ENCODE measurements at places on chromosomes 5 and 9. TPM values are rescaled to one million over a fixed set of nuclear protein-coding genes. Genes with fewer than 3 reads are reported as not detected.

The SCGB3A2 gene
- not detected for total RNA-seq

The CAVIN4 gene
- 0.84 TPM for total RNA-seq

The FOXD4L4 gene
- total RNA-seq = not detected

The TAF11L5 gene
- not detected for total RNA-seq

The IL31RA gene
- total RNA-seq = 0.23 TPM

The FGF18 gene
- total RNA-seq = not detected

DNA sequence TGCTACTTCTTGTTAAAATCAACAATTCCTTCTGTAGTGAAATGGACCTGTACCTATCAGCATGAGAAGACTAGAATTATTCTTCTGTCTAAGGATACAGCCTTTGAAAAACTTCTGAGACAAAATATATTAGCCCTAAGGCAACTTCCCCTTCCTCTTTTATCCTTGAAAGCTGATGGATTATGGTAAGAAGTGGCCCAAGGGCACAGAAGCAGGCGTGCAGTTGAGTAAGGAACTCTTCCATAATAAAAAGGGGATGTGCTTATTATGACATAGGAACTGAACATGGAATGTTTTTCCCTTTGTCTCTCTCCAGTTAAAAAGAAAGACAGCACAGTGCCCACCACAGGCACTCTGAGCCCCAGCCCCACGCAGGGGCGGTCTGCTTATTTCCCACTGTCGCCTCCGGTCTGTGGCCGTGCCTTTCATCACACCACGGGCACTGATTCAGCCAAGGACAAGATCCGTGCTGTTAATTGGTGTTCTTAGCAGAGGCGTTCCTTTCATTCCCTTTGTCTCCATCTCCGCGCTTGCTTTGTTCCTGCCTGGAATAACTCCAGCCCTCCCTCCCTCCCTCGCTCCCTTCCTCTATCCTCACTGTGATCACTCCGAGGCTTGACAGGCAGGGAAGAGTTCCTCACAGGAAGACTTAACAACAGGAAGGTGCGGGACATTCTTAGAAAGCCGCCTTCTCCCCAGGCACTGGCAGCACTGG lies 135.9 kb upstream of the OTULINL start:
- H3K4me1 ChIP-seq = peaks cover 100% of the 10 kb centered on the region
- H3K27me3 ChIP-seq = peaks cover 26% of the 10 kb centered on the region
- DNase-seq = peak; percentile 56
- H3K36me3 ChIP-seq = peaks cover 52% of the 10 kb centered on the region

GRCh38 chr5:90379652-90380051 lies 29.9 kb downstream of the CETN3 start:
- no peak for DNase-seq
- no peak overlapping the region for H3K4me3 ChIP-seq
- H3K4me1 ChIP-seq = no peaks in the 10 kb centered on the region
- H3K27me3 ChIP-seq = peaks cover 8% of the 10 kb centered on the region
- H3K36me3 ChIP-seq = no peaks in the 10 kb centered on the region
- H3K27ac ChIP-seq = no peak overlapping the region

- peak; percentile 93 for DNase-seq
- peaks cover 68% of the 10 kb centered on the region for H3K4me1 ChIP-seq
- peak overlapping the region; percentile 97 for H3K27ac ChIP-seq
- peak overlapping the region; percentile 91 for H3K4me3 ChIP-seq
- H3K27me3 ChIP-seq = no peaks in the 10 kb centered on the region
Measured at GRCh38 chr5:55160493-55161209, 680 bp downstream of the GPX8 start.

DNA sequence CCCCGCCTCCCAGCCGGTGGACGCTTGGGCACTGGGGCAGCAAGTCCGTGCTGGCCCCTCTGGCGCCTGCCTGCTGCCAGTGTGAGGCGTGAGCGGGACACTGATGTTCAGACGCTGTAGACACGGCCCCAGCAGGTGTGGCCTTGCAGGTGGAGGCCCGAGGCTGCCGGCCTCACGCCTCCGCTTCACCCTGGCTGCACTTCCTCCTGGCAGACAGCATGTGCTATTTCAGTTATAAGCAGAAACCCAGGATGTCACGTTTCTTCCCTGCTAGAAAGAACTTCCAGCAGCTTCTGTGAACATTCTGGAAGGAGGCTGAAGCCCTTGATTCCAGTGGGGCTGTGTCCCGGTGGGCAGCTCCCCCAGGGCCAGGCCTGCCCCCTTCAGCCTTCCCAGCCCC lies 114.8 kb upstream of the FCN2 start:
- H3K36me3 ChIP-seq = peaks cover 37% of the 10 kb centered on the region
- peaks cover 20% of the 10 kb centered on the region for H3K4me1 ChIP-seq
- no peak for DNase-seq
- H3K27me3 ChIP-seq = peaks cover 42% of the 10 kb centered on the region
- H3K4me3 ChIP-seq = no peak overlapping the region

DNA sequence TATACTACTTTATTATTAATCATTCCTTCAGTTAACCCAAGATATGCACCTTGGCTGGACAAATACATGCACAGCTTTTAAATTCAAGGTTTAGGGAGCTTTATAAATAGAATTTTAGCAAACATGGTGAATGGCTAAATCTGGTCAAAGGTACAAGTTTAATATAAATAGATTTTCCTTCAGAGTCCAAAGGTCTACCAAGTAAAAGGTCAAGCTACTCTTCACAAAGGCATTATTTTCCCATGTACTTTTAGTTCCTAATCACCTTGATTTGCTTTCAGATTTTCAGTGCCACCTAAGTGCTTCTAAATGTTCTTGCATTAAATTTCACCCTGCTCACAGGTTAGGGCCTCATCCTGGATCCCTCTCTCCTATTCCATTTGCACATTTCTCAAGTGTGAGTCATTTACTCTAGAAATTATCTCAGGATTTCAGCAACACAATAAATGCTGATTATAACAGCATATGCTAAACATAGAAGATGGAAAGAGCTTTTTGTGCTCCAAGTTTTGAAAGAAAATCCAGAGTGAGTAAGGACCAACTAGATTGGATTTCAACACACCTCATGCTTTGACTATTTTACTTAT lies 459.4 kb upstream of the ITGA1 start:
- DNase-seq = no peak
- no peaks in the 10 kb centered on the region for H3K36me3 ChIP-seq
- H3K27me3 ChIP-seq = no peaks in the 10 kb centered on the region
- H3K4me3 ChIP-seq = no peak overlapping the region
- no peak overlapping the region for H3K27ac ChIP-seq

- H3K27me3 ChIP-seq = no peaks in the 10 kb centered on the region
- no peaks in the 10 kb centered on the region for H3K4me1 ChIP-seq
- H3K4me3 ChIP-seq = no peak overlapping the region
- no peaks in the 10 kb centered on the region for H3K36me3 ChIP-seq
- DNase-seq = no peak
Measured at GRCh38 chr9:90368928-90369327, 273.7 kb downstream of the DIRAS2 start.

- no peak overlapping the region for H3K4me3 ChIP-seq
- no peaks in the 10 kb centered on the region for H3K36me3 ChIP-seq
- H3K27me3 ChIP-seq = peaks cover 8% of the 10 kb centered on the region
- DNase-seq = no peak
Measured at GRCh38 chr5:41878643-41879478, 8.6 kb upstream of the OXCT1 start.

All from HFFc6 (cell line).